ENCODE measurements at places on chromosomes 3 and 15. TPM values are rescaled to one million over a fixed set of nuclear protein-coding genes. Genes with fewer than 3 reads are reported as not detected.

- no peak for DNase-seq
These were observed 89.3 kb upstream of the TRIM42 start for GRCh38 chr3:140588558-140588957.

DNA sequence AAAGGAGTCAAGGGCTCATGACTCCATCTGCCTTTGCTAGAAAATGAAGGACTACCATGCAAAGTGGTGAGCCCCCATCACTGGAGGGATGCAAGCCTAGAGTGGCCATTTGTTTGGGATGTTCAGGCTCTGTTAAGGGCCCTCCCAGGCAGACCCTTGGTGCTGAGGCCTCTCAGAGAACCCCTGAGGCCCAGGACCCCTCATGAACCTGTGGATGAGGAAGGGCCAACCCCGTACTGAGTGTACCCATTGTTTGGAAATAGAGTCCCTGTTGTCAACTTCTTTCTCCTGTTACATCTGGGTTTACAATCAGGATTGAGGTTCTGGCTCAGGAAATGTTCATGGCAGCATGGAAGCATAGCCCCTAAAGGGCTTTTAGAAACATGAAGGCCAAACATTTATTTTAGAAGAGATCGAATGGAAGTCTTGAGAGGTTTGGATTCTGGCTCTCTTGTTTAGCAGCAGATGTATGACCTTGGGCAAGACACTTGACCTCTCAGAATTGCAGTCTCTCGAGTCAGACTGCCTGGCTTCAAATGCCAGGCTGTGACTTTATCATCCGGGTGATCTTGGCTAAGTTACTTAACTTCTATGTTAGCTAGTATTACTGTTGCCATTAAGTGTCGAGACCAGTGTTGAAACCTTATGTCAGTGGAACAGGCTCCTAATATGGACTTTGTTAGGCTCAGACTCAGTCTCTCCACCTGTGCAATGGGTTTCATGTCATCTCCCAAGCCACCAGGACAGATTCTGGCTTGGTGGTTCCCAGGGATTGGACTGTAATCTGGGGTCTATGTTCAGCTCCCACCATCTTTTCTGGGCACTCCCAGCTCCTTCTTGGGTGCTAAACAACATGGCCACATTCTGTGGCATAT lies 12.4 kb downstream of the ITGA11 start:
- DNase-seq, result no peak

DNA sequence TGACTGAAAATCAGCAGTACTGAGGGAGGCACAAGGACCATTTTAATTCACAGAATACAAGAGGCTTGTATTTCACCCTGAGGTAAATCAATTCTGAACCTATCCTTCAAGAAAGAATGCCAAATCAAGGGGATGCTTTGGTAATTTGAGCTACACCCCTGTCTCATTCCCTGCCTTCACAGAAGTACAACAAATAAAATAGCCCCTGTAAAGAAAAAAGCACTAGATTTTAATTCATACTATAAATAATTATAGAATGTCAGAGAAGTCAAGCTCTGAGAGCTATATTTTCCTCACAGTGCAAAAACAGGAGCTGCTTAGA lies 249.0 kb downstream of the ISL2 start:
- DNase-seq, result no peak

- no peak for DNase-seq
These were observed 113.6 kb downstream of the PLCL2 start for GRCh38 chr3:16998236-16998923.

The PRICKLE2 gene
- total RNA-seq, result not detected

The MUSTN1 gene
- 11.3 TPM for total RNA-seq
